Stimulated activated CD8-positive, alpha-beta memory T cell treated with anti-CD3 and anti-CD28 coated beads, Interleukin-15, amount 100 ng/mL, for 1 hour (primary cell): ENCODE measurements at places on chromosomes 5 and 9.
A peak's percentile ranks its signal among the peaks of the same experiment; 100 is the strongest.

- no peak for DNase-seq
Measured at GRCh38 chr5:9122528-9122927, 423.3 kb downstream of the SEMA5A start.

DNA sequence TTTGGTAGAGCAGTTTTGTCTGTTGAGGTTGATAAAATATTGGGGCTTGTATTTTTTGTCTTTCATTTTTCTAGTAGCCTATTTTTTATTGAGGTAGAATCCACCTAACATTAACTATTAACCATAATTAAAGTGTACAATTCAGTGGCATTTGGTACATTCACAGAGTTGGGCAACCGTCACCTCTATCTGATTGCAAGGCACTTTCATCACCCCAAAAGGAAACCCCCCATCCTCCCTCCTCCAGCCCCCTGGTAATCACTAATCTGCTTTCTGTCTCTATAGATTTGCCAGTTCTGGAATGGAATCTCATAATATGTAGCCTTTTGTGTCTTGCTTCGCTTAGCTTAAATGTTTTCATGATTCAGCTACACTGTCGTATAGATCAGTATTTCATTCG lies 55.5 kb upstream of the DMRT3 start:
- no peak for DNase-seq

- no peak for DNase-seq
Measured at GRCh38 chr9:107489144-107489673, 360 bp downstream of the KLF4 start.

GRCh38 chr5:140677947-140678346 lies 4.6 kb upstream of the DND1 start:
- no peak for DNase-seq

DNA sequence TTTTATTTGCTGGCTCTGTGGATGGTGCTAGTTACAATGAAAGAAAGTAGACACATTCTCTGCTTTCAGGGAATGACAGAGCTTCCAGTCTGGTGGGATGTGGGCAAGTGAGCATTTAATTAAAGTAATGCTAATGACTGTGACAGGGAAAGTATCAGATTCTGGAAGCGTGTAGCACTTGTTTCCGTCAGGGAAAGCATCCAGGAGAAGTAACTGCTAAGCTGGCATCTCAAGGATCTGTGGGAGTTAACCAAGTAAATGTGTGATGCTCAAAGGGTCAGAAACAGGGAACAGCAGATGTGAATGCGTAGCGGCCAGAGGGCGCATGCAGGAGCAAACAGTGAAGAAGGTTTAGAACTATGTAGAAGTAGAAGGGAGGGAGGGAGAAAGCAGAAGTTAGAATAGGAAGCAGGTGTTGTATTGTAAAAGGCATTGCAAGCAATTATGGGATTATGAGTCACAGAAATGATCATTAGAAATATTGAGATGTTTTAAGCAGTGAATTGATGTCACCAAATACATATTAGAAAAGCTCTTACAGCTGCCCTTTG lies 12.2 kb downstream of the KLHL9 start:
- DNase-seq, result no peak

DNA sequence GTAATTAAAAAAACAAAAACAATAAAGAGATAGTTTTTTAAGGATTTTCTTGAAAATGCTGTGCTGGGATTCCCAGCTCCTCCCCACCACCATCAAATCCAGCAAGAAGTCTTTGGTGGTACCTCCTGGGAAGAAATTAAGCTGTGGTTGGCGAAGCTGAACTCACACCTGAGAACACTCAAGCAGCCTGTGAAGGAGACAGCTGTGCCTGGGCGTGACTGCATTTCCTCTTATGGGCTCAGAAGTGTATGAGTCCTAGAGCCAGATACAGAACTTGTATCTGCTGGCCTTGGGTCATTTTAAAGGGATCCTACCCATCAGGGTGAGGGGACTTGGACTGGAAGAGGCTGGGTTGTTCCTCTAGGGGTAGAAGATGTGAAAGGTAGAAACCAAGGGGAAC lies 561.2 kb upstream of the SGCD start:
- DNase-seq, result no peak

DNA sequence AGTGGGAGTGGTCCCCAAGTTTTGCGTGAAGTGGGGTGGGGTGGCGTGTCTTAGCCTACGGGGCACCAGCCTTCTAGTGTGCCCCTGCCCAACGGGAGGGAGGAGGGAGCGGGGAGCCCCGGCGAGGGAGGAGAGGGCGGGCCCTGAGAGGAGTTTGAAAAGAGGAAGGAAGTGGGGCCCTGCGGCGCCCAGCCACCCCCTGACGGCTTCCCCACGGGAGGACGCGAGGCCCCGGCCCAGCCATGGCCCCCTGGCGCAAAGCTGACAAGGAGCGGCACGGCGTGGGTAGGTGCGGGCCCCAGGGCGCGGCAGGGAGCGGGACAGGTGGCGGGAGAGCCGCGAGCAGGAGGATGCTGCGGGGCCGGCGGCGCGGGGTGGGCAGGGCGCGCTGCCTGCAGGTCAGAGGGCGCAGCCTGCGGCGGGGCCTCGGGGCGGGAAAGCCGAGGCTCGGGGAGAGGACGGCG lies at the start of gene DOCK2:
Gene DOCK2 (plus strand): TSS at position 191 of the 464 bp plus-strand sequence. CDS start 52 bp downstream, at position 243.
- DNase-seq, result peak; percentile 39

DNA sequence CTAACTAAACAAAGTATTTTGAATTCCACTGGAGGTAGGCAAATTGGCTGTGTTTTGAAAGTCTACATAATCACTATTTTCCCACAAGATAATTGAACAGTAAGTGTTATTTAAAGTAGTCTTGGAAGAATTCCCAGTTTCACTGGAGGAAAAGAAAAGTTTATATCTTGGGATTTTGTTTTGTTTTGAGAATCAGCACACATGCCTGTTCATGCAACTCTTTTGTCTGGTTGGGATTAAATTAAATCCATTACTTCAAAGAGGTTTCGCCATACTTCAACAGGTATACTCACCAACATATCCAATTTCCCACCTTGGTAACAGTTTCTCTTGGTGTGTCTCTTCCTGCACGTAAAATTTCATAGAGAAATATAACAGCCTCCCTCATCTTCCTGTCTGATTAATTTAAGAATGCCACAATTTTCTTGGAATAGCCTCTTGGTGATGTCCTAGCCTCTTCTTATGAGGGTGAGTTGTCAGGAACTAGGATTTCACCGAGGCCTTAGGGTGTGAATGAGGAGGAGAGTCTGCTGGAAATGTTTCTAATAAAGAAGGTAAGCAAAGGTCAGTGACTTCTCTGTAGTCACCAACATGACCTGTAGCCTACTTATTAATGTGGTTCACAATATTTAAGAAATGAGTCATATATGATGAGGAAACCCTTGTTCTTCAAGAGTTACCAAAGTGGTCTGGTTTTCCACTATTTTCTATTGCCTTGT lies 48.1 kb downstream of the ITGA2 start:
- no peak for DNase-seq

DNA sequence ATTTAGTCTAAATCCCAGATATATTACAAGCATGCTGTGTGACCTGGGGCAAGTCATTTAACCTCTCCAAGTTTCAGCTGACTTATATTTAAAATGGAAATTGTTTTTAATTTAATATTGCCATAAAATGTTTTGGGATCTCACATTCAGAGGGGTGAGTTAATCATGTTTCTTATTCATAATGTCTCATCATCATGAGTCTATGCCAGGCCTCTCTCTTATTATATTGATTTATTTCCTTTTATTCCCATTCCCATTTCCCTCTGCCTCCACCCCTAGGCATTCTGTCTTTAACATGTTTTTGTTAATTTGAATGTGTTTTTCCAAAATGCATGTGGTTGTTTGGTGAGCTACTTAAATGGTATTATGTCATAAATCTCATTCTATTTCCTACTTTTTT lies 39.0 kb upstream of the TTC1 start:
- no peak for DNase-seq

DNA sequence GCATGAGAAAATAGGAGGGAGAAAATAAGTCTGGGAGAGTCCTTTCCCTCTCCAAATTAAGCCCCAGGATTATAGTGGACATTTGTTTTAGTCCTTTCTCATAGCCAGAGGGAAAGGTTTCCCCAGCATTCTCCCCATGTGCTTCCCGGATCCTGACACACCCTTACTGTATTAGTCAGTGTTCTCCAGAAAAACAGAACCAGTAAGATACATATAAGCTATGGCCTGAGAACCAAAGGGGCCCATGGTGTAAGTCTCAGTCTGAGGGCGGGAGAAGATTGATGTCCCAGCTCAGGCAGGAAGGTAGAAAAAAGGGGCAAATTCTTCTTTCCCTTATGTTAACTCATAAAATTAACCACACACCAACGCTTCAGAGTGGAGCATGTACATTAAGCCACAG lies 25.6 kb upstream of the SPATA31D4 start:
- no peak for DNase-seq

DNA sequence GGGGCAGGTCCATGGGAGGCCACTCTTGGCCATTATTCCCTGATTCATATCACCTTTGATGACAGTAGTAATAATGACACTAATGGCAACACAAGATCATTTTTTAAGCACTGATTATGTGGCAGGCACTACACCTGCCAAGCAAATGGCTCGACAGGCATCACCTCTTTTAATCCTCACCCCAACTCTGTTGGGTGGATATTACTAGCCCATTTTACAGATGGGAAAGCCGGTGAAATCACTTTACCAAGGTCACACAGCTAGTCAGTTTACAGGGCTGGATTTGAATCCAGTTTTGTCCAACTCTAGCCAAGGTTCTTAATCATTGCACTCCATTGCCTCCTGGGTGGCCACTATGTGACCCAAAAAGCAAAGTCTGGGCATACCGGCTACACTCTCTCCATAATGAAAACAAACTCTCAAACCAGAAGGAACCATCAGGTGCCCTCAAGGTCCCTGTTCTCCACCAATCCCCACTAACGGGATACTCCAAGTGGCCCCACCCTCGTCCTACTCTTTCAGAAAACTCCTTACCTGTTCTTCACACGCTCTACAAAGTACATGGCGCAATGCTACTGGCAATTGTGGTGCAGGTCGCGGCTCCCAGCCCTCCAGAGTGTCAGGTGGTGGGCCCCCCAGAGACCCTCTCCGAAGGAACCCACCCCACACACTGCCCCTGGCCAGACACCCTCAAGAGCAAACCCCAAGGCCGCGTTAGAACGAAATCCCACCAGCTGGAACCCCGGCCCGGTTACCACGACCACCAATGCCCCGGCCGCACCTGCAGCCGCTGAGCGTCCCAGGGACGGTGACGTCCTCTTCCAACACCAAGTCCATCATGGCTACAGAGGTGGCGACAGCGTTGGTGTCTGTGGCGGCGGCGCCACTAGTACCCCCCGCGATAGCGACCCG lies 572 bp downstream of the CDK5RAP2 start:
- DNase-seq, result no peak

DNA sequence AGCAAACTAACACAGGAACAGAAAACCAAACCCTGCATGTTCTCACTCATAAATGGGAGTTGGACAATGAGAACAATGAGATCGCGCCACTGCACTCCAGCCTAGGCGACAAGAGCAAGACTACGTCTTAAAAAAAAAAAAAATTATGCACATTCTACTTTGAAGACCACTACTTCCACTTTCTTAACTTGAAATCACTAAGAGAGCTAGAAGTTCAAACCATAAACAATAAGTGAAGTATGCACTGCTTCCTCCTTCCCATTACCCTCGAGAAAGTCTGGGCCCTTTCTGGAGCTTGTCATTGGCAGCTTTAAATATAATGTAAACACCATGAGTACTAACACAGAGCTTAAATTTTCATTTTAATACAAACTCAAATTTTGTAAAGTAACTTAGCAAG lies 94.9 kb downstream of the TLE1 start:
- no peak for DNase-seq

- no peak for DNase-seq
Measured at GRCh38 chr5:156951359-156951758, 11.7 kb downstream of the TIMD4 start.

DNA sequence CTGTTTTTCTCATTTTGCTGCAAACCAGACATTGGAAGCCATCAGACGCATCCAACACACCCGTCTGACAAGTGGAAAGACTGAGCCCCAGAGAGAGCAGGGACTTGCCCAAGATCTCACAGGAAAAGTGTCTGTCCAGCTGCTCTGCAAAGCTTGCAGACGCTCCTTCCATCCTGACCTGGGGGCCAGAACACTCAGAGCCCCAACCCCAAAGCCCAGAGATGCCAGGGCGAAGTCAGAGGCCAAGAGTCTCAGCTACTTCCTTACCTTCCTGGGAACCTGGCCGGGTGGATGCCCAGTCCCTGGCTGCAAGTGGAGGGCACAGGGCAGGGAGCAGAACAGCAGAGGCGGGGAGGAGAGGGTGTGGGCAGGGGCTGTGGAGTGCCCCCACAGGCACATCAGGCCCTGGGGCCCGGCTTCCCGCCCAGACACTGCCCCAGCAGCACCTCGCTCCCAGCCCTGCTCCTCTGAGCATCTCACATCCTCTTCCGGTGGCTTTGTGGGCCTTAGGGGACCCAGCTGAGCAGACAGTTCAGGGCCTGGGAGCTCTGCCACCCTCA lies 9.7 kb upstream of the RALGDS start:
- DNase-seq, result no peak

GRCh38 chr5:133121080-133121479 lies 69.3 kb downstream of the HSPA4 start:
- no peak for DNase-seq

DNA sequence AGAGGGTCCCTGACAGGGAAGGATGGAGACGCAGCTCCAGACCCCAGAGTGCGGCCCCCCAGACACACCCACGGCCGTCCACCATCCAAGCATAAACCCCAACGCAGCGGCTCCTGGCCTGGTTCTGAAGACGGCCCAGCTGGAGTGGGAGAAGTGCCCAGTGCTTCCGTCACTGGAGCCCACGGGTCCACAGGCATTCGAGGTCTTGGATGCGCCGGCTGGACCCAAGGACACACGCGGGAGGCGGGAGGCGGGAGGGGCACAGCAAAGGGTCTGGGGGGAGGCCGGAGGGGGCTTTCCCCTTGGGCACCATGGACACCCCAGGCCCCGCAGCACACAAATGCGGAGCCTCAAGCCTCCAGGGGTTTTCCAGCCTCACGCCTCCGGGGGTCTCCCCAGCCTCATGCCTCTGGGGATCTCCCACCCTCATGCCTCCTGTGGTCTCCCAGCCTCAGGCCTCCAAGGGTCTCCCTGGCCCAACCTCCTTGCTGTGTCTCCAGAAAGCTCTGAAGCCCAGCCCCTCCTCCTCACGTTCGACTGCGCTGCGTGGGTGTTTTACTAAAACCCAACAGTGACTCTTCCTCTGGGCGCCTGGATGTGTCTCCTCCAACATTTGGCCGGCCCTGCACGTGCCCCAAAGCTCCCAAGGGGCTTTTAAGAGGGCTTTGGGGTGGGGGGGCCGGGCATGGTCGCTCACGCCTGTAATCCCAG lies 15.2 kb downstream of the EXD3 start:
- DNase-seq, result no peak
